GM13976 (cell line): ENCODE measurements at places on chromosomes 3 and 15.

DNA sequence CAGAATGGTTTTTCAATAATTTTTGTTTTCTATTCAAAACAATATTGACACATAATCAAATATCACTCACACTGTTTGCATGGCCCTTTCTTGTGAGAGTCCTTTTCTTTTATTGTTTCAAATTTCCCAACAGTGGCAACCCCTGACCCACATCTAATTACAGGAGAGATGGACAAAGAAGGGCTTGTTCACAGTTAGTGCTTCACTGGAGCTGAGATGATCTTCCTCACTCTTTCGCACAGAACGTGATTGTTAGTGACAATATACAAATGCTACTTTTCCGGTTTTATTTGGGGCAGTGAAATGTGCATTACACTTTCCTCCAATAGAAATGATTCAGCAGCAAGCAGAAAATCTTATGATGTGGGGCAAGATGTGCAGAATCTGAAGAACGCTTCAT lies 38.6 kb upstream of the TTC14 start:
- DNase-seq, result no peak

DNA sequence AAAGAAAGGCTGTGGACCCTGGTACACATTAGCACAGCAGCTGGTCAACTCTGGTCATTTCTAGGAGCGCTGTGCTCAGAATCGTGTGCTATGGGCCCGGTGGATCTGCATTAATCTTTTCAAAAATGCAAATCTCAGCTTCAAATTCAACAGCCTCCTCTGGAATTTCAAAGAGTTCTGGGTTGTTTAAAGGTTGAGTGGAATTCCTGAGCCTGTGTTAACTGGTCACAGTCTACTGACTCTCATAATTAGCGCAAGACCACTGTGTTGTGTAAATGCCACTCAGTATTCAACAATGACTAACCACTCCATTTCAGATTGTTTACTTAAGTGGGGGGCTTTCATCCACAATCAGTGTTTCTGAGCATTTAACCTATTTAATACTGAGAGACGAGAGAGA lies 2.7 kb upstream of the ARNT2 start:
- DNase-seq, result no peak

GRCh38 chr3:71104556-71104955 lies 479.0 kb downstream of the FOXP1 start:
- DNase-seq, result no peak

DNA sequence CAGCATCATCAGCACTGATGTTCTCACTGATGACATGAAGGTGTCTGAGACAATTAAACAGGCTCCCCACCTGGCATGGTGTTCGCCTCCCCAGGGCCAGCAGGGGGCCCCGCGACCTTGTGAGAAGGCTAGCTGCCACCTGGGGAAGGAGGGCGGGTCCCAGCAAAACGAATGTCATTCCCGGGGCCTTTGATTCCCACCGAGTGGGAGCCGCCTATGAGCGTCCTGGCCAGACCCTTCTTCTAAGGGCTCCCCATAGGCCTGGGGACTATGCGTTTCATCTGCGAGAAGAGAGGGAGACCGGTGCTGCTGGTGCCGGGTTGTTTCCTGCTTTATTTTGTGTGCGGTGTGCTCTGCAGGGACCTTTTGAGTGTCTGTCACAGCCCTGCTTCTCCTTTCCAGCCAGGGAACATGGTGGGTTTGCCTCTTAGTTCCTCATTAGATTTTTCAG lies 20.5 kb upstream of the MINDY4B start:
- peak; percentile 69 for DNase-seq

GRCh38 chr3:148042663-148043445 lies 633.7 kb downstream of the ZIC1 start:
- DNase-seq, result no peak

DNA sequence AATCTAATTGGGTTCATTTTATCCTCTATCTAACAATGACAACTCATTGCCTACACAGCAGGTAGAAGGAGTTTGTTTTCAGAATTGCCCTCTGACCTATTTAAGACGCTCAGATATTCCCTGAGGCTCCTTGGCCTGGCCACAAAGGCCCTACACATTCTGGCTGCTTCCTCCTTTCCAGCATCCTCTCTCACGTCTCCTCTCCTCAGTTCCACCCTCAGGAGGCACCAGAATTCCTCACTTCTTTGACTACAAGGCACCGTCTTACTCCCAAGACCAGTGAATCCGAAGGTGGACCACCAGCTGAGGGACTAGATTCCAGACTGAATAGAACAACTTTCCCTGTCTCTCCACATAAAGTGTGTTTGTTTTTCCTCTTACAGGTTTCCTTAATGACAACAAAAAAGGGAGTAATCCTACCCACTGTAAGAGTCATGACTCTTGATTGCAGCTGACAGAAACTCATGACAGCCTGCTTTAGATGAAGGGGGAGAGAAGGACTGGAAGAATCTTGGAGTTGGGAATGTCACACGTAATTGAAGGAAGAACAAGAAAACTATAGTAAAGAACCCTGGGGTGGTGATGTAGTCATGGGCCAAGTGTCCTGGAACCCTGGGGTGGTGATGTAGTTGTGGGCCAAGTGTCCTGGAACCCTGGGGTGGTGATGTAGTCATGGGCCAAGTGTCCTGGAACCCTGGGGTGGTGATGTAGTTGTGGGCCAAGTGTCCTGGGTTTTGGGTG lies 22.0 kb upstream of the MUC20 start:
- no peak for DNase-seq

GRCh38 chr3:113287803-113288648 lies 76.7 kb downstream of the BOC start:
- peak; percentile 67 for DNase-seq

GRCh38 chr15:68989541-68990230 lies 24.8 kb upstream of the NOX5 start:
- DNase-seq, result no peak

DNA sequence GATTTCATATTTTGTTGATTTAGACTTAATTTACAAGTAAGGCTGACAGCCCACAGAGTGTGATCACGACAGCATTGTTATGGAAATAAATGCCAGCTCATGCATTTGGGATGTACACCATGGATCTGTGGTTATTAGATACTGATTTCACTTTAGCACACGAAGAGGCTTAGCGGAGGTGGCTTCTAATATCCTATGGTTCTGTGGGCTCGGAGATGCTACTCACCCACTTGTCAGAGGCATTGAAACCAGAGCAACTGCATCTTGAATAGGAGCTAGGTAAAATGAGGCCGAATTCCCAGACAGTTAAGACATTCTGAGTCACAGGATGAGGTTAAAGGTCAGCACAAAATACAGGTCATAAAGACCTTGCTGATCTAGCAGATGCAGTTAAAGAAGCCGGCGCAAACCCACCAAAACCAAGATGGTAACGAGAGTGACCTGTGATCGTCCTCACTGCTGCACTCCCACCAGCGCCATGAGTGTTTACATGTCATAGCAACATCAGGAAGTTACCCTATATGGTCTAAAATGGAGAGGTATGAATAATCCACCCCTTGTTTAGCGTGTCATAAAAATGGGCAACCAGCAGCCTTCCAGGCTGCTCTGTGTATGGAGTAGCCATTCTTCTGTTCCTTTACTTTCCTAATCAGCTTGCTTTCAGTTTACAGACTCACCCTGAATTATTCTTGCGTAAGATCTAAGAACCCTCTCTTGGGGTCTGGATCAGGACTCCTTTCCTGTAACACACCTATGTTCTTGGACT lies 117.5 kb downstream of the PGPEP1L start:
- DNase-seq, result no peak

DNA sequence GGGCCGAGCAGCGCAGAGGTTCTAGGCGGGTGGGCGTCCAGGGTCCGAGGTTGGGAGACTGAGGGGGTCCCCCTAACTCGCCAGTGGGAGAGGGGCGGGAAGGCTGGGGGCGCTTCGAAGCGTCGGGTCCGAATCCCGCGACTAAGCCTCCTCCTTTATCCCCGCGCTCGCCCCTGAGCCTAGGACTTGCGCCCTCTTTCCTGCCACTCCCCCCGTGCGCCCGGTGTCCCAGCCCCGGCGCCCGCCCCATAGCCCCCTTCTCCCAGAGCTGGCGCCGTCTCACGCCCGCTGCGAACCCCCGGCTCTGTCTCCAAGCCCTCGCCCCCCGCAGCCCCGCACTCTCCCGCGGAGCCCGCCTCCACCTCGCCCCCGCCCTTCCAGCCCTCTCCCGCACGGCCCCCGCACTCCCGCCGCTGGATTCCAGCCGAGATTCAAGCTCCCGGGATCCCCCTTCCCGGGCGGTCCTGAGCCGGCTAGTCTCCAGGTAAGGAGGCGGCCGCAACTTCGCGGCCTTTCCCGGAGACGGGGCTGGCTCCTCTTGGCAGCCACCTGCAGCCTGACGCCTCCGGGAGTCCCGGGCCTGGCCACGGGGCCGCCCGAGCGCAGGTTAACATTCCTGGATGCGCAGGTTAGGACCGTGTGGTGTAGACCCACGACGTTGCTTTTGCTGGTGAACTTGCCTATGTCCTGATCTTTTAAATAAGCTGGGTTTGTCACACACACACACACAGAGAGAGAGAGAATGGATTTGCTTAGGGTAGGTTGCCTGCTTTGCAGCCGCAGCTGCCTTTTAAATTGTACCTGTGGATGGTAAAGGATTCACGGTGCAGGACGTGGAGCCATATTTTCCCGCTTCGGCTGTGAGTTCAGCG lies 563 bp downstream of the PXYLP1 start:
- peak; percentile 43 for DNase-seq

DNA sequence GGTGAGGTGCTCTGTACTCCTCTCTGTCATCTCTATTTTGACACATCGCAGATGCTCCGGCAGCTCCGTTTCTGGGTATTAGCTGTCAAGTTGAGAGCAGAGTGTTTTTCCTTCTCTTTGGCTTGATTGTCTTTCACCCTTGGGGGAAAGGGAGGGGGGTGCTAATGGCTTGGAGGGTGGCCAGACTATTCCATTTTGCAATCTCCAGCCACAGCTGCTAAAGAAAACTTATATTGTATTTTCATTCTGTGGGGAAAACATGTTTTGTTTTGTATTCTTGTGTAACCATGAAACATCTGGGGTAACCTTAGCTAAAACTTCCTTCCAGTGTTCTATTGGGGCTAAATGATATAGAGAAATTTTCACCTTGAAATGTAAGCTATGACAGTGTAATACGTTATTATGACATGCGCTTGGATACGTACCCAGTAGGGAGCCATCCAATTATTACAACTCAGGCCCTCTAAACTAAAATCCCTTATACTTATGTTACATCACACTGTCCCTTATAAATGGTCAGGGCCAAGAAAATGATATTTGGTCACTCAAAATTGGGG lies 14.0 kb upstream of the LARP6 start:
- no peak for DNase-seq

DNA sequence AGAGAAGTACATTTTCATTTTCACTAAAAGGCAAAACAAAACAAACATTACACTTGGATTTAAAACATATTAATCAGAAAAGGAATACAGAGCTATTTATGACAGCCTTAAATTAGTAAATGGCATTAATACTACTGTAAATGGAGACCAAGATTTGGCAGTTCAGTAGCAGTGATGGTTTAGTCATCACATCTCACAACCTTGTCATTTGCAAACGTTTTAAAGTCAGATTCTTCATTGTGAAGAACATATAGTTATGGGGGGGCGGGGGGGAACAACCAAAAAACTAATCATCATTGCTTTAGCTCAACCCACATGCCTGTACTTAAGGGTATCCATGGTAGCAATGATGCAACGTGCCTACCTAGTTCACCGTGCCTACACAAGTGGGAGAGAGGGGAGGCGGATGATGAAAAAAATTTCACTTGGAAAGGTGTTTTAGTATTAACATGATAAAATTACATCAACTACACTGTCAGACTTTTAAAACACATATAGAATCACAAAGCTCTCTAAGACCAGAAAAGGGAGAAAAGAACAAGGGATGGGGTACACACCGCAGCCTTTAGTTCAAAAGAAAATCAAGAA lies 40.1 kb downstream of the DLG1 start:
- no peak for DNase-seq

- no peak for DNase-seq
Observed at GRCh38 chr15:57387564-57388076, 11.3 kb downstream of the CGNL1 start.

GRCh38 chr3:192068464-192069254 lies 607.7 kb downstream of the PYDC2 start:
- DNase-seq, result no peak

DNA sequence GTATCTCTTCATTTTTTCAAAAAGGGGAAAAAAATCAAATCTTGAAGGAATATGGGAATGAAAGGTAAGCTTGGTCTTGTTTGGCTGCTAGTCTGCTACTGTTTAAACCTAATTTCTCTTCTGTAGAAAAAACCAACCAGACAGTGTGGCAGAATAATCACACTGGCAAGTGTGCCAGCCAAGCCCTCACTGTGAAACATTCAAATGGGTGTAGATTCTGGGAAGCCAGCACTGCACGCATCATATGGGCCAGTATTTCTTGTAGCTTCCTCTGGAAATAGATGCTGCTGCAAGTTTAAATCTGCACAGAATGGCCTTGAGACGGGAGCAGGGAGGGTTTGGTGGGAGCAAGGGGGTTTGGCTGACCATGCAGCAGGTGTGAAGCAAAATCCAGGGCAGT lies 62.1 kb downstream of the POMGNT2 start:
- DNase-seq, result no peak

- no peak for DNase-seq
Observed at GRCh38 chr3:71011565-71012287, 571.8 kb downstream of the FOXP1 start.

GRCh38 chr3:36380221-36381031 lies at the start of gene STAC:
Gene STAC, plus strand, starts transcription at chr3:36380504. Its CDS starts 140 bp downstream, at chr3:36380644.
- DNase-seq, result peak; percentile 17
